ENCODE measurements at places on chromosomes 7 and 10. TPM values are rescaled to one million over a fixed set of nuclear protein-coding genes. Genes with fewer than 3 reads are reported as not detected.

DNA sequence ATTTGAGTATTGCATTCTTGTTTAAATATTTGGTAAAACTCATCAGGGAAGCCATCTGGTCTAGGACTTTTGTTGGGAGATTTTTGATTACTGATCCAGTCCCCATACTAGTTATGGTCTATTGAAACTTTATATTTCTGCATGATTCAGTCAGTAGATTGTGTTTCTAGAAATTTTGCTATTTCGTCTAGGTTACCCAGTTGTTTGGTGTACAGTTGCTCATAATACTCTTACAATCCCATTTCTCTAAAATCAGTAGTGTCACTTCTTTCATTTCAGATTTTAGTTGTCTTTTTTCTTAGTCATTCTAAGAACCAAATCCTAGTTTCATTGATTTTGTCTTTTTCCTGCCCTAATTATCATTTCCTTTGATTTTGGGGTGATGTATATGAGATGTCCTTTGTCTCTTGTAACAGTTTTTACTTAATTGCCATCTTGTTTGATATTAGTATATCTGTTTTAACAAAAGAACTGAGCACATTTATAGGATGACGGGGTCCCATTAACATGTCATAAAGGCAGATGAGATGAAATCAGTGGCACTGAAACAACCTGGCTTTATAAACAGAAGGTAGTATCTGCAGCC, 7.9 kb downstream of the MALSU1 start:
- no peak overlapping the region for H3K4me3 ChIP-seq
- peaks cover 15% of the 10 kb centered on the region for H3K4me1 ChIP-seq

- peaks cover 9% of the 10 kb centered on the region for H3K36me3 ChIP-seq
- H3K27ac ChIP-seq, result peak overlapping the region; percentile 37
- peak overlapping the region; percentile 40 for H3K4me3 ChIP-seq
Measured at GRCh38 chr10:12579954-12580858, 230.9 kb downstream of the CAMK1D start.

- no peak overlapping the region for H3K27ac ChIP-seq
- H3K4me1 ChIP-seq, result no peaks in the 10 kb centered on the region
- H3K27me3 ChIP-seq, result peaks cover 10% of the 10 kb centered on the region
- no peaks in the 10 kb centered on the region for H3K36me3 ChIP-seq
Measured at GRCh38 chr10:62960416-62960815, 144.2 kb upstream of the EGR2 start.

DNA sequence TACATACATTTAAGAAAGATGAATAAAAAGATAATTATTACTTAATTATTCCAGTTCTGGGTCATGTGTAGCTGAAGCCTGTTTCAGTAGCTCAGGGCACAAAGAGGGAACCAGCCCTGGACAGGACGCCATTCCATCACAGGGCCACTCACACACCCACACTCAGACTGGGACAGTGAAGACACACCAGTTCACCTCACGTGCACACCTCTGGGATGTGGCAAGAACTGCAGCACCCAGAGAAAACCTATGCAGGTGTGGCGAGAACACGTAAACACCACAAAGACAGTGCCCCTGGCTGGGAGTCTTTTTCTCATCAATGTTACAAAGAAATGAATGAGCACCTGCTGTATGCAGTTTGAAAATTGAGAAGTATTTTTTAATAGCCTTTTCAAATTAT, 1.6 kb upstream of the IDI1 start:
- peaks cover 51% of the 10 kb centered on the region for H3K4me1 ChIP-seq
- no peak for DNase-seq
- H3K27me3 ChIP-seq, result no peaks in the 10 kb centered on the region
- H3K4me3 ChIP-seq, result peak overlapping the region; percentile 84

DNA sequence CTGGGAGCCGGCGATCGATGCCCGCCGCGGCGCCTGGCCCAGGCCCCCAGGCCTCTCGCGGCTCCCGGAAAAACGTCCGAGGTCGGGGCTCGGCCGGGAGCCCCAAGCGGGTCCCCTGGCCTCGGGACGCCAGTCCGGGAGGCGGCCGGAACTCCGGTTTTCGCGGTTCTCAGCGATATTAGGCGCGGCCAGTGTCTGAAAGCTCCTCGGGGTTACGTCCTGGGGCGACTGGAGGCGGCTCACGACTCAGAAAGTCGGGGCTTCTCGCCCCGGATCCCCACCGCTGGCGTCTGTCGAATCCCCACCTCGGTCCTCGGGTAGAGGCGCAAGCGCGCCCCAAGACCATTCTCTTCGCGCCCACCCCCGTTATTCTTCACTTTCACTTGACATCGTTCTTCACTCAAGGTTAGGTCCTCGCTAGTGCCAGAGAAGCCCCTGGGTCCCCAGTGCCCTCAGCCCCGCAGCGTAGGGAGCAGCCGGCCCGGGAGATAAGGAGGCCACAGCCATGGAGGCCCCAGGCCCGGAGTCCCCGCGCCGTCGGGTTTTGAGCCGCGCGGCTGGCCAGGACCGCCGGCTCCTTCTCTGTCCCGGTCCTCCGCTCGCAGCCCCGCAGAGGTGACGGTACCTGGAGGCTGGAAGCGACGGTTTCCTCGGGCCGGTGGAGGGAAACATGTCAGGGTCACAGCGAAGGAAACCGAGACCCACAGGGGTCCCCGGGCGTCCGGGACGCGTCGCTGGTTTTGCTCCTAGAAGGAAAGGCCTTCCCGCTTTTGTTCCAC, 35.2 kb upstream of the EBLN1 start:
- H3K27ac ChIP-seq, result no peak overlapping the region
- peak overlapping the region; percentile 86 for H3K4me3 ChIP-seq
- H3K36me3 ChIP-seq, result no peaks in the 10 kb centered on the region

- DNase-seq, result no peak
- no peak overlapping the region for H3K27ac ChIP-seq
- no peak overlapping the region for H3K4me3 ChIP-seq
- H3K36me3 ChIP-seq, result peaks cover 3% of the 10 kb centered on the region
Measured at GRCh38 chr7:136911344-136911743, 42.9 kb downstream of the CHRM2 start.

GRCh38 chr10:57119684-57120083, 758.6 kb upstream of the ZWINT start:
- no peak overlapping the region for H3K27ac ChIP-seq
- H3K4me1 ChIP-seq, result no peaks in the 10 kb centered on the region
- H3K36me3 ChIP-seq, result no peaks in the 10 kb centered on the region
- H3K27me3 ChIP-seq, result no peaks in the 10 kb centered on the region
- no peak overlapping the region for H3K4me3 ChIP-seq
- no peak for DNase-seq

DNA sequence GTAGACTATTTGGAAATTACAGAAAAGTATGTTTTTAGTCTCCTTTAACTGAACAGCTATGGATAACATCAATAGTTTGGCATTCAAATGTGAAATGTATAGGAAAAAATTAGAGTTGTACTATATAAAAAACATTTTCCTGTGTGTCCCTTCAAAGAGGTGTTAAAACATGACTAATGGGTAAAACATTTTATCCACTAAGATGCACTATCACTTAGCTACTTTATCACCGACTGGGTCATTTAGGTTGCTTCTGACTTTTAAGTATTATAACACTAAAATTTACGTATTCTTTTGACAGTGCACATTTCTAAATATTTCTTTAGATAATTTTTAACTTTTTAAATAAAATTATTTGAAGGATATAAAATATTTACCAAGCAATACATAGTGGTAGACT, 77.6 kb downstream of the UBE2H start:
- H3K36me3 ChIP-seq, result peaks cover 52% of the 10 kb centered on the region
- H3K27me3 ChIP-seq, result no peaks in the 10 kb centered on the region
- no peak overlapping the region for H3K4me3 ChIP-seq

- H3K4me1 ChIP-seq, result peaks cover 8% of the 10 kb centered on the region
- H3K27me3 ChIP-seq, result peaks cover 4% of the 10 kb centered on the region
Measured at GRCh38 chr10:71024490-71024889, 136.1 kb upstream of the PCBD1 start.

- no peak for DNase-seq
- peaks cover 3% of the 10 kb centered on the region for H3K4me1 ChIP-seq
- no peaks in the 10 kb centered on the region for H3K27me3 ChIP-seq
- H3K27ac ChIP-seq, result no peak overlapping the region
Measured at GRCh38 chr10:70097459-70097858, 35.2 kb downstream of the AIFM2 start.

DNA sequence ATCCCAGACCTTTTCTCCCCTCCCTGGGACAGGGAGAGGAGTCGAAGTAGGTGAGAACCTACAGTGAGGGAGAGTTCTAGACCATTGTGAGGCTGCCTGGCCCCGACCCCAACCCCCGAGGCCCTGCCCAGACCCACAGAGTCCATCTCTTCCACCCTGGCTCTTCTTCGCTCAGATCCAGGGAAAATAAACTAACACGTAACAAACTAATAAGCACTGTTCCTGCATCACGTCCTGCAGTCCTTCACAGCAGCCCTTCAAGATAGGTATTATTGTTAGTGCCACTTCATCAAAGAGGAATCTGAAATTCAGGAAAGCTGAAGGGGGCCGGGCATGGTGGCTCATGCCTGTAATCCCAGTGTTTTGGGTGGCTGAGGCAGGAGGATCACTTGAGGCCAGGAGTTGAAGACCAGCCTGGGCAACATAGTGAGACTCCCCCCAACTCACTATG, at the start of gene SPACDR:
Gene SPACDR (minus strand): TSS at position 51 of the 451 bp plus-strand sequence. CDS start 235 bp downstream, outside the sequence.
- peaks cover 4% of the 10 kb centered on the region for H3K36me3 ChIP-seq
- DNase-seq, result no peak
- no peaks in the 10 kb centered on the region for H3K27me3 ChIP-seq
- no peak within 1 kb of the TSS for H3K27ac ChIP-seq

DNA sequence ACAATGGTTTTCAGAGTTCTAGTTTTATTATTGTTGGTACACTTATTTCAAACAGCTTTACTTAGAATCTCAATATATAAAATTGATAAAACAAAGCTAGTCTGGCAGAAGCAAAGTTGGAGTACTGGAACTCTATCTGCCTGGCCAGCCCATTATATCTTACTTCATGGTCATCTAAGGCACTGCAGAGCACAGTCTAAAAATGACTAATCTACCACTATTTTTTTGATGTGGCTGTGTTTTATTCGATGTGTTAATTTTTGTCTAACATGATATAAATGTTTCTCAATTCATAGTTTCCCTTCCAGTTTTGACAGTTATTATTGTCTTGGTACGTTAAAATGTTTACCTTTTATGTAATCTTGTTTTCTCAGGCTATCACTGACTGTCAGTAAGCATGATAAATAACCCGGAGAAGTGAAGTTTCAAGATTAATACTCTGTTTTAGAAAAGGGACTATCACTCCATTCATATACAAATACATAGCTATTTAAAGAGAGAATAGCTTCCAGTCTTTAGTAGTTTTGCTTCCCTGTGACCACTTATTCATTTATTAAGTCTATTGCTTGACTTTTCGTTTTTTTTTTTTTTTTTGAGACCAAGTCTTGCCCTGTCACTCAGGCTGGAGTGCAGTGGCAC, 60.6 kb upstream of the CSTF2T start:
- H3K4me1 ChIP-seq, result no peaks in the 10 kb centered on the region
- H3K27ac ChIP-seq, result no peak overlapping the region
- no peak for DNase-seq
- no peak overlapping the region for H3K4me3 ChIP-seq

GRCh38 chr10:29140991-29141390, 147.9 kb upstream of the LYZL1 start:
- peaks cover 4% of the 10 kb centered on the region for H3K27me3 ChIP-seq
- DNase-seq, result no peak

- H3K27me3 ChIP-seq, result no peaks in the 10 kb centered on the region
- H3K36me3 ChIP-seq, result no peaks in the 10 kb centered on the region
- no peak overlapping the region for H3K27ac ChIP-seq
- no peaks in the 10 kb centered on the region for H3K4me1 ChIP-seq
- H3K4me3 ChIP-seq, result no peak overlapping the region
Measured at GRCh38 chr7:152862856-152863255, 103.3 kb downstream of the ACTR3B start.

DNA sequence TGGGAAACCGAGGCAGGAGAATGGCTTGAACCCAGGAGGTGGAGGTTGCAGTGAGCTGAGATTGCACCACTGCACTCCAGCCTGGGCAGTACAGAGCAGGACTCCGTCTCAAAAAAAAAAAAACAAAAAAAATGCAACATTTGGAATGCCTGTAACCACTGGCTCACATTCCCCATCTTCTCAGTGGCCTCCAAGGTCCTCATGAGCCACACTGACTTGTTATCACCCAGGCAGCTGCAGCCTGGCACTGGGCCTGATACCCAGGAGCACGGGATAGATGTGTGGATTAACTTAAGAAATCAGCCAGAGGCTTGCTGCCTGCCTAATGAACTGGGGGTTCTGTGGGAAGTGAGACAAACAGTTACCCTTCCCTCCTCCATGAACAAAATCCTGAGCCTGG, 23.0 kb downstream of the JCAD start:
- H3K36me3 ChIP-seq, result peaks cover 30% of the 10 kb centered on the region
- no peak overlapping the region for H3K4me3 ChIP-seq
- H3K4me1 ChIP-seq, result peaks cover 30% of the 10 kb centered on the region
- no peak for DNase-seq
- H3K27ac ChIP-seq, result no peak overlapping the region

DNA sequence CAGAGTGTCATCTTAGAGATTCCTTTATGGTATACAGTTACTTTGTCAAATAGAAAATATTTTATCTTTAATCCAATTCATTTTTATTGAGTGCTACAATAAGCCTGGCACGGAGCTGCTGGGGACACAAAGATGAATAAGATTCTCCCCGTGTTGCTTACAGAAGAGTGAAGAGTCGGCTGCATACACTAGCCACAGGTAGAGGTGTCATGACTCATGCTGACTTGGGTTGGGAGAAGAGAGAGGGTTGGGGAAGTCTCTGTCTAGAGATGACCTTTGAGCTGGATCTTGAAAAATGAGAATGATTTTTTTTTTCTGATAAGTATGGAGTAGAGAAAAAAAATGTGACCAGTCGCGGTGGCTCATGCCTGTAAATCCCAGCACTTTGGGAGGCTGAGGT, 289.9 kb upstream of the CELF2 start:
- H3K36me3 ChIP-seq, result no peaks in the 10 kb centered on the region
- no peaks in the 10 kb centered on the region for H3K4me1 ChIP-seq
- peaks cover 6% of the 10 kb centered on the region for H3K27me3 ChIP-seq
- no peak overlapping the region for H3K27ac ChIP-seq
- no peak overlapping the region for H3K4me3 ChIP-seq

GRCh38 chr7:131285556-131285955, 42.1 kb upstream of the MKLN1 start:
- DNase-seq, result no peak
- H3K27ac ChIP-seq, result no peak overlapping the region
- no peaks in the 10 kb centered on the region for H3K4me1 ChIP-seq
- H3K4me3 ChIP-seq, result no peak overlapping the region

GRCh38 chr7:132618956-132619305, 42.7 kb upstream of the PLXNA4 start:
- H3K27me3 ChIP-seq, result peaks cover 27% of the 10 kb centered on the region
- peaks cover 14% of the 10 kb centered on the region for H3K4me1 ChIP-seq
- H3K27ac ChIP-seq, result no peak overlapping the region
- no peak for DNase-seq
- no peak overlapping the region for H3K4me3 ChIP-seq
- H3K36me3 ChIP-seq, result no peaks in the 10 kb centered on the region

FGL2 gene
- 1.9 TPM for total RNA-seq

PPA1 gene
- 110 TPM for total RNA-seq

PRPS1L1 gene
- not detected for total RNA-seq

OR13A1 gene
- total RNA-seq, result 0.14 TPM

MEST gene
- total RNA-seq, result 489 TPM

SAMD9L gene
- total RNA-seq, result 2.7 TPM

CALY gene
- 3.6 TPM for total RNA-seq

VWDE gene
- total RNA-seq, result 1.0 TPM

INMT gene
- not detected for total RNA-seq

OR6B1 gene
- not detected for total RNA-seq

FKBP6 gene
- total RNA-seq, result not detected

TCF7L2 gene
- total RNA-seq, result 25.1 TPM

DDX21 gene
- 53.2 TPM for total RNA-seq

FGFBP3 gene
- total RNA-seq, result 9.6 TPM
